ENCODE measurements at places on chromosomes 12 and 14. TPM values are rescaled to one million over a fixed set of nuclear protein-coding genes. Genes with fewer than 3 reads are reported as not detected.

The TEAD4 gene
- 12.6 TPM for total RNA-seq

The NUP107 gene
- total RNA-seq = 52.7 TPM

The CFL2 gene
- 48.3 TPM for total RNA-seq

The GPX2 gene
- 4.8 TPM for total RNA-seq

The CELA1 gene
- total RNA-seq = not detected

- no peak for DNase-seq
- H3K4me1 ChIP-seq = peaks cover 5% of the 10 kb centered on the region
- H3K27ac ChIP-seq = no peak overlapping the region
- H3K27me3 ChIP-seq = no peaks in the 10 kb centered on the region
Measured at GRCh38 chr12:32509328-32510091, 110.2 kb downstream of the FGD4 start.

GRCh38 chr12:11949738-11950411 is 120.9 kb upstream of the BCL2L14 start:
- no peaks in the 10 kb centered on the region for H3K36me3 ChIP-seq
- H3K4me3 ChIP-seq = no peak overlapping the region
- H3K4me1 ChIP-seq = no peaks in the 10 kb centered on the region
- no peaks in the 10 kb centered on the region for H3K27me3 ChIP-seq
- no peak for DNase-seq
- H3K27ac ChIP-seq = no peak overlapping the region

DNA sequence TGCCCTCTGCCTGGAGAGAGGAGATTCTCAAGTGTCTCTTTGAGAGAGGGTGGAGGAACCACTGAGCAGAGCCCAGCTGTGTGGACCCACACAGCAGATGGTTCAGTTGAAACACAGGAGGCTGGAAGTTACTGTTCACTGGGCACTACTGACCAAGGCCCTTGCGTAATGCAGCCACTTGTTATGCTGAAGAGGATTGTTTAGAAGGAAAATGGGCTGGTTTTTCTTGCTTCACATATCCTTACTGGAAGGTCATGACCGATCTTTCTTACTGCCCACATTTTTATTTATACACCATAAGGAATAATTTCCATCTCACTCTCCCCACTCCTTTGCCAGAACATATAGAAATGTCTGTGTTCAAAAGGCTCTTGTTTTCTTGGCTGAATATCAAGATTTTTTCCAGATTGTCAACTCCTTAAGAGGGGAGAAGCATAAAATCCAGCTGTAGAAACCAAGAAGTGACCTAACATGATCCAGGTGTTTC is 375.1 kb upstream of the DDHD1 start:
- no peaks in the 10 kb centered on the region for H3K36me3 ChIP-seq
- H3K27me3 ChIP-seq = no peaks in the 10 kb centered on the region
- H3K27ac ChIP-seq = no peak overlapping the region
- no peak for DNase-seq
- no peak overlapping the region for H3K4me3 ChIP-seq

DNA sequence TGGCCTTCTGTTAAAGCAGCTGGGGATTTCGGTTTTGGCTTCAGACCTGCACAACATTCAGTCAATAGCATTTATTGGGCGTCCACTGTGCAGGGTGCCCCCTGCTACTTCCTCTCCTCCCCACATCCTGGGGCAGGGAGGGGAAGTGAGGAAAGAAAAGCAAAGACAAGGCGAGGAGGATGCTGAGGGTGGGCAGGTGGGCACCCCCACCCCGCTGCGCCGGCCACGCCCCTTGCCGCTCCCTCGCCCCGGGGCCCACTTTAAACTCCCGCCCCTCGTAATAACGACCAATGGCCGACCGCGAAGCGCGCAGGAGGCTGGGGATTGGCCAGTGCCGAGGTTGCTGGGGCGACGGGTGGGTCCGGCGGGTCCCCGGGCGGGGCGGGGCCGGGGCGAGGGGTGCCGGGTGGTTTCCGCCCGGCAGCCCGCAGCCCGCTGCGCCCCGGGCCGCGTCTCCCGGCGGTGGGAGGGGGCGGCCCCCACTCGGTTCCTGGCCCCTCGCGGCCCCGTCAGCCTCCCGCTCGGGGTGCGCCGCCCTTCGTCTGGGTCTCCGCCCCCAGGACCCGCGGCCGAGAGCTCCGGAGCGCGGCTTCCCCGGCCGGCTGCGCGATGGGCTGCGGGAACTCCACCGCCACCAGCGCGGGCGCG is at the start of gene C12orf75:
C12orf75 (plus strand) TSS at position 409 of the 648 bp plus-strand sequence; CDS start at position 610, 201 bp downstream.
- H3K27me3 ChIP-seq = no peaks in the 10 kb centered on the region
- H3K27ac ChIP-seq = no peak within 1 kb of the TSS
- H3K36me3 ChIP-seq = no peaks in the 10 kb centered on the region
- H3K4me3 ChIP-seq = peak within 1 kb of the TSS; percentile 59
- peaks cover 2% of the 10 kb centered on the region for H3K4me1 ChIP-seq

DNA sequence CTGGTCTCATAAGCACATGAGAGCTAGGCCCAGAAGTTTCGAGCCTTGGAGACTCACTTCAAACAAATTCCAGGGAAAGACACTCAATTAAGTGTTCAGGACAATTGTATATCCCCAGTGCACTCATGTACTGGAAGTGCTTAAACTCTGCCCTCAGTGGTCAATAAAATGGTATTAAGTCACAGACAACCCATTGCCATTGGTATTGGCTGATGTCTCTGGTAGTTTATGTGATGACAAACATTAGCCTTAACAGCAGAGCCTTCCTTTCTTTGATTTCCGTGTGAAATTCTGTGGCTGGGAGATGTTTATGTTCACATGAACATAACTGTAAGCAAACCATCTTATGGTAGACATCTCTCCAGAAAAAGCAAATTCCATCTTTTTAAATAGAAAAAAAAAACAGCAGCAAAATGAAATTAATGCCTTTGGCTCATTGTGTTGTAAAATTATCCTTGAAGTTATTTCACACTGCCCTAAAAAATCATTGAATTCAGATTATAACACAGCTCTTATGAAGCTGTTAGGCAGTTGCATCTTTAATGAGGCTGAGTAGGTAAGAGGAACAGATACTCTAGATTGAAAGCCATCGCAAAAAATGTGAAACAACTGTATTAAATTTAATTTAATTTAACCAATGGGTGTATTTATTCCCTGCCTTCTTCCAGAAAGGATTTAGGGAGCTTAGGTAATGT is 216.2 kb upstream of the PLEKHG7 start:
- no peaks in the 10 kb centered on the region for H3K27me3 ChIP-seq
- no peak for DNase-seq
- H3K36me3 ChIP-seq = no peaks in the 10 kb centered on the region
- H3K4me1 ChIP-seq = peaks cover 9% of the 10 kb centered on the region

DNA sequence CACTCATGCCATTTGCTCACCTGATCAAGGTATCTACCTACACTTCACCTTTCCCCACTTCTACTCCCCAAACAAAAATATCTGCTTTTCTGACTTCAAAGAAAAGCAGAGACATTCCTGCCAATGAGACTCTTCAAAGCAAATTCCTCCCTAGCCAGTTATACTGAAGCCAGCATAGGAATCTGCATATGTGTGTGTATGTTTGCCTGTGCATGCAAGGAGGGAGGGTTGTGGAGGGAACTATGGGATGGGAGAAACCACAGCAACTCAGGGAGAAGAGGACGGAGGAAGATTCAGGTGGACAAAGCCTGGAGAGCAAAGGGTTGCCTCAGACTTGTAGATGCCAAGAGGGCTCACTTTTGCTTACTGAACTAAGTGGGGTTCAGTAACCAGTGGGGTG is 26.4 kb upstream of the VDR start:
- no peak for DNase-seq
- H3K27me3 ChIP-seq = no peaks in the 10 kb centered on the region
- no peaks in the 10 kb centered on the region for H3K36me3 ChIP-seq
- H3K27ac ChIP-seq = no peak overlapping the region
- no peak overlapping the region for H3K4me3 ChIP-seq

DNA sequence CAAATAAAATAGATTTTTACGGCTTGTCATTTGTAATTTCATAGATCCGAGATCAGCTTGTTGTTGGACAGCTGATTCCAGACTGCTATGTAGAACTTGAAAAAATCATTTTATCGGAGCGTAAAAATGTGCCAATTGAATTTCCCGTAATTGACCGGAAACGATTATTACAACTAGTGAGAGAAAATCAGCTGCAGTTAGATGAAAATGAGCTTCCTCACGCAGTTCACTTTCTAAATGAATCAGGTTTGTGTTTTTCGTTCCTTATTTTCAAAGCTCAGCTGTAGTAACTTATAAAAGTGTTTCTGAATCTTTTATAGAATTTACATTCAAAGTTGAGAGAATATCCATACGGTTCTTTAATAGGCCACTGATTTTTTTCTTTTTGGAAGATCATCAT is 89.1 kb downstream of the LRRK2 start:
- no peaks in the 10 kb centered on the region for H3K27me3 ChIP-seq
- no peaks in the 10 kb centered on the region for H3K4me1 ChIP-seq
- H3K27ac ChIP-seq = no peak overlapping the region

DNA sequence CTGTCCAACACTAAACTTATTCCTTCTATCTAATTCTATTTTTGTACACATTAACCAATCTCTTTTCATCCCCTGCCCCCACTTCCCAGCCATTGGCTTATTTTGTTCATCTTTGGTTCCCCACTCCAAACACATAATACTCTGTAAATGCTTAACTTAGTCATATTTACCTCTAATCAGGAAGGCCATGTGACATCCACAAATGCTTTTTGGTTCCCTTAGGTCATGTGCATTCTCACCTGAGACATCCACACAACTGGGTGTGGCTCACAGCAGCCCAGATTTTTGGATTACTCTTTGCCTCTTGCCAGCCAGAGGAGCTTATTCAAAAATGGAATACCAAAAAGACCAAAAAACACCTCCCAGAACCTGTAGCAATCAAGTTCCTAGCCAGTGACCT is 28.4 kb downstream of the ARL1 start:
- H3K27me3 ChIP-seq = no peaks in the 10 kb centered on the region
- H3K4me1 ChIP-seq = no peaks in the 10 kb centered on the region
- no peak overlapping the region for H3K27ac ChIP-seq
- H3K36me3 ChIP-seq = no peaks in the 10 kb centered on the region

- H3K36me3 ChIP-seq = no peaks in the 10 kb centered on the region
- no peak overlapping the region for H3K4me3 ChIP-seq
- H3K4me1 ChIP-seq = peaks cover 3% of the 10 kb centered on the region
- H3K27ac ChIP-seq = no peak overlapping the region
- H3K27me3 ChIP-seq = no peaks in the 10 kb centered on the region
Measured at GRCh38 chr12:104733717-104734175, 224.3 kb downstream of the SLC41A2 start.

Data from ovary (tissue), 10 donors.